ENCODE measurements at places on chromosomes 12 and 14.

DNA sequence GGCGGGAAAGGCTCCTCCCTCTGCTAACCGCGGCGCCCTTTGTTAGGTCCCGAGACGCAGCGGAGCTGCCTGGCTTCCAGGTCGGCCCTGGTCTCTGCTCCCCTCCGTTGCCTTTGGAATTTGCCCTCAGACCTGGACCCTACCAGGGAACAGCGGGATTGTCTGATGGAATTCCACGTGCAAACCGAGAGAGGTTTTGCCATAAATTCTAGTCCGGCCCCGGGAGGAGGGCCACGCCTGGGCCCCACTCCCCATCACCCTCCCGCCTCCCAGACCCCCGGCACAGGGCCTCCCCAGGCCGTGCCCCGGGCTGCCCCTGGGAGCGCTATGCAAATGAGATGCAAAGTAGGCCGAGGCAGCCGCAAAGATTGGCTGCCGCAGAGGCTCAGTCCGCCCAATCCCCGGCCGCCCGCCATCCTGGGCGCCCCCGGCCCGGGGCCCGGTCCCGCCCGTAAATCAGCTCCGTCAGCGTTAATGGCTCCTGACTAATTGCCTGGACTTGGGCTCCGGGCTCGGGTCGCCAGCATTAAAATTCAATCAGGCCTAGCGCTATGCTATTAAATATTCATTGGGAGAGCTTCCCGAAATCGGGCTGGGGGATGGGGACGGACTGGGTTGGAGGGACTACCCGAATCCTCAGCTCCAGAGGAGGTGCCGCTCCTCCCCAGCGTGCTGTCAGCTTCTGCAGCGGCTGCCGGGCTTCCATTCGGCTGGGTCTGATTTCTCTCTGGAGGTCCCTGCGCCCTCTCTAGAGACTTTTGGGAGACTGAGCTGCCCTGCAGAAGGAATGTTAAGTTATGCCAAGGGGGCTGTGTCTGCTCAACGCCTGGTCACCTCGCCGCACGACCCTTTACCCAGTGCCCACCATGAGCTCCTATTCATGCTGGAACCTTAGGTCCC lies 15.7 kb upstream of the FIGNL2 start:
- no peak for DNase-seq

- no peak for DNase-seq
These were observed 12.9 kb upstream of the SLC24A4 start for GRCh38 chr14:92309968-92310530.

DNA sequence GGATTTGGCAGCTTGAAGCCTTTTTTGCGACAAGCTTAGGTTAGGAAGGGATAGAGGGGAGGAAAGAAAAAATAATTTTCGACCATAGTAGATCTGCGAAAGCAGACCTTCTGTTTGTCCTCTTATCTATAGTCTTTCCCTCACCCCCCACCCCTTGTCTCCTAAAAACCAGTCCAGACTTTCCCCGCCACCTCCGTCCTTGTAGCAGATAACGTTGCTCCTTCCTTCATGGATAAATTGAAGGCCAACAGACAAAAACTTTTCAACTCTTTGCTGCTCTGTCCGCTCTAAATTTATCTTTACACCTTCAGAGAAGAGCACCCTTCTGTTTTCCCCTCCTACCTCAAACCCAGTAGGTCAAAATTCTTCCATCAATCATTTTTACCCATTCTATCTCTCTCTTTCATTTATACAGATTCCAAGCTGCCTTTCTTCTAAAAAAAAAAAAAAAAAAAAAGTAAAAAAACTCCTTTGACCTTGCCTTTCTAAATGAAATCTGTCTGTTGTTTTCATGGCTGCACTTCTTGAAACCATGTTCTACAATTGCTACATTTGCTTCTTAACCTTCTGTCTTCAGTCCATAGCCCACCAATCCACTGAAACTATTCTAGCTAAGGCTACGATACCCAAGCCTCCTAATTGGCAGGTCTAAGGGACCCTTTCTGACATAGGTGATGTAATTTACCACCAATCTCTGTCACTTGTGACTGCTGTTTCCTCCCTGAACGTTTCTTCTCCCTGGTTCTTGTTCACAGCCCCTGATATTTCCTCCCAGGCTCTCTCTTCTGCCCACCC lies 11.1 kb upstream of the NEMF start:
- no peak for DNase-seq

DNA sequence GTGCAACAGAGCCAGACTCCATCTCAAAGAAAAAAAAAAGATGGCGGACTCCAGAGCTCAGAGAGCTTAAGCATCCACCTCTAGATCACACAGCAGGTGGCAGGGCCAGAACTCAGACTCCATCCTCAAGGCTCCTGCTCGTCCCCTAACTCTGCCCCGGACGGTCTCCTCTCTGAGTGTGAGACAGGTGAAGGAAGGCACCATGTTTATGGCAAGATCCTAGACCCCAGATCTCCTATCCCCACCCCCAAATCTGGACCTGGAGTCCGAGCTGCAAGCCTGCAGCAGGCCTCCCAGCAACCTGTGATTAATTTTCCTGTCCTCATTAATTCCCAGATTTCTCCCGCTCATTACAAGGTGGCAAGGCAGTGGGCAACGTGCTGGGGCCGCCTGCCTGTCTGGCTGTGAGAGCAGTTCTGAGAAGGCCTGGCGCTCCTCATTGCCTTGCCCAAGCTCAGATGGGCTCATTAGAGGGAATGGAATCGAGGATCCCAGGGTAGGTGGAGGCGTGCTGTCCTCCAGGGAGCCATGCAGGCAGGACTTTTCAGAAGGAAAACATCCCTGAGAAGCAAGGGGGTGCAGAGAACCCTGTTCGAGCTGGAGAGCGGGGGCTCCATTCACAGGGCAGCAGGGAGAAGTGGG lies 296.6 kb upstream of the RTL1 start:
- no peak for DNase-seq

GRCh38 chr12:53995378-53996239 lies 4.4 kb upstream of the HOXC9 start:
- no peak for DNase-seq

- no peak for DNase-seq
These were observed 7.5 kb downstream of the APPL2 start for GRCh38 chr12:105228494-105228893.

DNA sequence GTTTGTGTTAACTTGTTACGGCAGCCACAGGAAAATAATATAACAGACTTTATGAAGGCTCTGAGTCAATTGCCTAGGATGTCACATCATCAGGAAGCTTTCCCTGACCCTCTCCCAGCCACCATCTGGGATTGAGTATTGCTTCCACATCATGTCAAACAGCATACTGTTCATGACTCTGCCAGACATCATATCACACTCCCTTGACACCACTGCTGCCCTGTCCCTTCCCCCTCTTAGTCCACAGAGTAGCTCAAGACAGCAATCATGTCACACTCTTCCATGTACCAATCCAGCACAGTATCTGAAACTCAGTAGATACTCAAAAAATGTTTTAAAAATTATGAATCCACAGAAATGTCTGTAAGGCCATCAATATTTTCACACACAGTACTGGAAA lies 168.0 kb downstream of the PIK3C2G start:
- no peak for DNase-seq

- DNase-seq = no peak
These were observed 1.4 kb upstream of the RAB35 start for GRCh38 chr12:120117961-120118320.

DNA sequence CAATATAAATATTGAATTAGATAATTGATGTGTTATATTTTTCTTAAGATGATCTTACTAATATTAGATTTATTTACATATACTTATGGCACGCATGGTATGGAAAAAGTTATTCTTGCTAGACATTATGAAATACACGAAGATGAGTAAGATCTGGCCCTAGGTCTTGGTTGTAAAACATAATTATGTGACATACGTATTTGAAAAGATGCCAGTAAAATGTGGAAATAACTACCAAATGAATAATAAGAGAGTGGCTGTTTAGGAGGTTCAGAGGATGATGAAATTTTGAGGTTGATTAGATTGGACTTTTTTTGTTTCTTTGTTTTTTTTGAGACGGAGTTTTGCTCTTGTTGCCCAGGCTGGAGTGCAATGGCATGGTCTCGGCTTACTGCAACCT lies 41.3 kb downstream of the FANCM start:
- no peak for DNase-seq

DNA sequence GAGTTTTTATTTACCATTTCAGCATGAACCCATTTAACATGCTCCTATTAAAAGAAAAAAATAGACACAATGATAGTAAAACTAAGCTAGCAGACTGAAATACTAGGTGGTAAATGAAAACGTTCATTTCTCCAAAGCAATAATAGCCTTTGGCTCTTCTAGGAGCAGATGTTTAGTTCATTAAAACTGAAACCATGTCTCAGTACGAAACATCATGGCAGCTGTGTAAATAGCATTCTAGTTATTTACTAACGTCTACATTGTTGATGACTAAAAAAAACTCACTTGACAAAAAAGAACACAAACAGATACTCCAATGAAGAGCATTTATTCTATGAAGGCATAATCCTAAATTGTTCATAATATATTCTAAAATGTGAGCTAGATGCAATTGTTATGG lies 17.9 kb downstream of the RECQL start:
- DNase-seq = no peak

GRCh38 chr14:59311723-59312122 lies 123.3 kb downstream of the DAAM1 start:
- no peak for DNase-seq

DNA sequence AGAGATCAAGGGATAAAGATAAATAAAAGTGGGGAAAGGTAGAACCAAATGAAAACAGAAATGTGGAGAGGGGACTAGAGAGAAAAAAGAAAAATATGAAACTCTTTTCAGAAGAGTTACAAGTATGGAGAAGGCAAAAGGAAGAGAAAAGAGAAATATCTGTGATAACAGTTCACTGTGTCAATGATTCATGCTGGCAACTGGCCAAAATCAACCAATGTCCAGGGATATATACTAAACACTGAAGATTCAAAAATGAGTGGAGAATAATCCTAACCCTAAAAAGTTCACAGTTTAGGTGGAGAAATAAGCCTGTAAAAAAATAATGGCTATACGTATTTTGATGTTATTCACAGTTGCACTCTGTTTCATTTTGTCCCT lies 372.3 kb upstream of the KITLG start:
- DNase-seq = no peak

- no peak for DNase-seq
These were observed at the start of gene PRPH for GRCh38 chr12:49295082-49295936. Gene PRPH, plus strand, starts transcription at chr12:49295147. Its CDS starts 54 bp downstream, at chr12:49295201.

DNA sequence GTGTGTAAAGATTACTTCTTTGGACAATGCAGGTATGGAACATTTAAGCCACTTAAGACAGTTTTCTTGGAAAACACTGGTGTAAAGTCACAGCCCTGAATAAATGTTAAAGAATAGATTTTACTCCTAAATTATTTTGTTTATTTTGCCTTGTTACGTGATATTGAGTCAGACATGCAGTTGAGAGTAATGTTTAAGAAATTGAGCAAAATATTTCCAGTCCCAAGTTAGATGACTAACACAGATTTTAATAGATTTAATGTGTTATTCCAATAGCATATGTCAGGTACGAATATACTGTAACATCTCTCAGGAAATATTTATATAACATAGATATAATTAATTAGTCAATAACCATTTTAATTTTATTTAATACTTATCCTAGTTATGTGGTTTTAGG lies 1361.7 kb downstream of the FSCB start:
- DNase-seq = no peak

DNA sequence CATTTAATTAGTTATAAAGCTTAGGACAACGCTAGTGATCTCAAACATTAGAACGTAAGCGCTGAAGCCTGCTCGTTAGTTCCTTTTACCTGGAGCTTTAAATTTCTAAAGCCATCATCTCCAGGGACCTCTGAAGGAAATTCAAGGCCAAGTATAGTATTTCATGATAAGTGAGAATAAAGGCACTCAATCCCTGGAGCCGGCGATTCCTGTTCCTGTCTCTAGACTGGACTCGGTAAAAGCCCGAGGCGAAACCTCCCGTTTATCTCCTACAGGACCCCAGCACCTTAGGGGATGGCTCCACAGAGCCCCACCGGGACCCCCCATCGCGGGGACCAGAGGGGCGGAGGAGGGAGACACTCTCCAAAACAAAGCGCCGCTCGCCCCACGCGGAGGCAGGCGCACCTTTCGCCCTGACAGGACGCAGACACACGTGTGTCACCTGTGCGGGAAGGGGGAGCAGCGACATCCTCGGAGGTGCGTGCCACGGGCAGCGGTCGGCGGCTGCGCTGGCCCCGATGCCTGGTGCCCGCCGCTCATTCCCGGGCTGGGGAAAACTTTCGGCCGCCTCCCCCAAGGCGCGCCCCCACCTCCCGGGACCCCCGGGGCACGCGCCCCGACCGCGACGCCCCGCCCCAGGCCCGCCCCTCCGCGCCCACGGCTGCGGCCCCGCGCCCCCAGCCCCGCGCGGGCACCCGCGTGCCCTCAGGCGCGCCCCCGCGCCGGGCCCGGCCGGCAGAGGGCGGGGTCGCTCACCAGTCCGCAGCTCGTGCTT lies 678 bp downstream of the RPS6KA5 start:
- DNase-seq = peak; percentile 20

DNA sequence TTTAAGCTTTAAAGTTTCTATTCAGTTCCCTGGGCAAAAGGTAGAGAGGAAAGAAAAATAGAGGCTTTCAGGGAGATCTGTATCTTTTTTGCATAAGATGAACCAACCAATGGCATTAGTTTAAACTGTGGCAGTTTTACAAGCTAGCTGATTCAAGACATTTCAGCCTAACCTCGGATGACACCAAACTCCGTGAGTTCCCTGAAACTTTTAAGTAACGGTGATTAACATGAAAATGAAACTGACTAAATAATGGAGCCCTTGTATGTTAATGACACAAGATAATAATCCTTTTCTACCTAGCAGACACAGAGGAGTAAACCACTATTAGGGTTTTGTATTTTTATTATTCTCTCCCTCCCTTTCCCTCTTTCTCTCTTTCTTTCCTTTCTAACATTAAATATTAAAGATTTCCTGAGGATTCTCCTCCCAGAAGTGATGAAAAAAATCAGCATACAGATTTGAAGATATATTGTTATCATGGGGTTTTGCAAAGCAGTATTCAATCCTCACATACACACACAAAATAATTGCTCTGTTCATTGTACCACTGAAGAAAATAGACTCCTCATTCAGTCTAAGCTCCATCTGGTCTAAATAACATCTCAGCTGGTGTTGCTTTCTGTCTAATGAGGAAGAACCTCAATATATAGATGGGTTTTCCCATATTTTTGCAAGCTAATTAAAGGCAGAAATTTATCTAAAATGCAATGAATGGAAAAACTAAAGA lies 483.8 kb downstream of the NOVA1 start:
- no peak for DNase-seq

DNA sequence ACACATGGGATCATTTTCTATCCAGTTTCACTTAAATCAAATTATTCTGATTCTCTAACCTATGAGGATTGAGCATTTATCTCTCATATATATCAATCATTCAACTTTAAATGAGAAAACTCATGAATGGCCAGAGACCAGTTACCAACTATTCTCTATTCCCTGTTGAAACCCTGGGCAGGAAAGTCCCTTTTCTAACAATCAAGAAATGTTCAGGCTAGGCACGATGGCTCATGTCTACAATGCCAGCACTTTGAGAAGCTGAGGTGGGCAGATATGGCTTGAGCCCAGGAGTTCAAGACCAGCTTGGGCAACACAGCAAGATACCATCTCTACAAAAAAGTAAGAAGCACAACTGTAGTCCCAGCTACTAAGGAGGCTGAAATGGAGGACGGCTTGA lies 18.0 kb downstream of the FMNL3 start:
- DNase-seq = no peak

GRCh38 chr12:34390846-34391700 lies 368.8 kb downstream of the ALG10 start:
- no peak for DNase-seq

- DNase-seq = no peak
These were observed 156.5 kb downstream of the PRKCH start for GRCh38 chr14:61477712-61478462.

GRCh38 chr14:22613106-22613695 lies 15.1 kb downstream of the ABHD4 start:
- DNase-seq = no peak

GRCh38 chr14:36014236-36014635 lies 162.3 kb downstream of the PTCSC3 start:
- DNase-seq = no peak
